CD4-positive, alpha-beta T cell treated with Interferon alpha-2 for 1 hour (primary cell): ENCODE measurements at places on chromosomes 12 and 14.
A peak's percentile ranks its signal among the peaks of the same experiment; 100 is the strongest.

DNA sequence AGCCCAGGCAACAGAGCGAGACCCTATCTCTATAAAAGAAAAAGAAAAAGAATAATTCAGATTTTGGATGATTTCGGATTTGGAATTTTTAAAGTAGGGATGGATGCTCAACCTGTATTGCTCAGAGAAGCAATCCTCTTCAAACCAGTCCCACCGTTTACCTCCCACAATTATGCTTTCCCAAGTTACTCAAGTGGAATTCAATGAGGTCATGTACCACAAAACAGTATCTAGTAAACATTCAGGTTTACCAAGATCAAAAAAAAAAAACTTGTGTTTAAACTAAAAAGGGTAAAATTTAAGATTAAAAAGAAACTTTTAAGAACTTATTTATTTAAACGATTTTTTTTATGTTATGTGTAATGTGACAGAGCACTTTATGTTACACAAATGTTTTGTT, 2.5 kb downstream of the KDM5A start:
- no peak for DNase-seq

GRCh38 chr12:49098035-49098451, 3.4 kb upstream of the DHH start:
- peak; percentile 56 for DNase-seq

- DNase-seq: no peak
These were observed 34.7 kb downstream of the COX8C start for GRCh38 chr14:93381644-93382043.

DNA sequence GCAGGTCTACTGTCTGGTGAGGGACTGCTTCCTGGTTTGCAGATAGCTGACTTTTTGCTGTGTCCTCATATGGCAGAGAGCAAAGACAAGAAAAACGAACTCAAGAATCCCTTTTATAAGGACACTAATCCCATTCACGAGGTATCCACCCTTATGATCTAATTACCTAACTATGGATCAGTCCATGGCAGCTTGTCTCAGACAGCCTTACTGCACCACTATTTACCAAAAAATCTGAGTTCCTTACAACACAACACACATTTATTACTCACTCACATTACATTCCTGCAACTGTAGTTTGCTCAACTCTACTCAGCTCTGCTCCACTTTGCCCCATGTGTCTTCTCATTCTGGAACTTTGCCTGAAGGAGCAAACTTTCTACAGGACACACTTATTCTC, 10.1 kb upstream of the SLC6A15 start:
- no peak for DNase-seq
